Activated CD4-positive, alpha-beta memory T cell treated with anti-CD3 and anti-CD28 coated beads for 36 hours (primary cell): ENCODE measurements at places on chromosomes 13 and 19.
A peak's percentile ranks its signal among the peaks of the same experiment; 100 is the strongest.

DNA sequence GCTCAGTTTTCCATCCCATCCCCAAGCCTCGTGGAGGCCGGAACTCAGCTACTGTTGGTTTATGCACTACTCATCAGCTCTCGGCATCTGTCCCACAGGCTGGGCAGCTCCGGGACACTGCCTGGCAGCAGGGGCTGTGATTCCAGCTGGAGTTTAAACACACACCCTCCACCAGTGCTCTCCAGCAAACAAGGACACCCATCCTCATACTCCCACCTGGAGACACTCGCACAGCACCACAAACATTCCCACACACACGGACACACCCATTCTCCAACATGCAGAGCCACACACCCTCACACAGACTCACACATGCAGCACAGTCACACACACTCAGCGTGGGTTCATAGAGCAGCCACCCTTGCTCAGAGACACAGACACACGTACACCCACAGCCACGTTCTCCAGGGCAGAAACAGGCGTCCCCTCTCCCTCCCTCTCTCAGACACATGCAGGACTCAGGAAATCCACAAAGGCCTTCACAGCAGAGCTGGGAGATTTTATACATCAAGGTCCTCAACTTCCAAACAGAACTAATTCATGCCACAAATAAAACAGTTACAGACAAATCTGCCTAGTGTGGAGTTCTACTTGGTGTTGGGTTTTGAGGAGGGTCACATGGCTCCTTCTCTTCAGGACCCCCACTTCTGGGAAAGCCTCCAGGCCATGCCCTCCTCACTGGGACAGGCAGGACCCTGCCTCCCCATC is 785.4 kb downstream of the UQCRFS1 start:
- no peaks in the 10 kb centered on the region for H3K27me3 ChIP-seq
- no peak overlapping the region for H3K27ac ChIP-seq
- DNase-seq: no peak
- H3K36me3 ChIP-seq: no peaks in the 10 kb centered on the region
- H3K4me3 ChIP-seq: no peak overlapping the region

DNA sequence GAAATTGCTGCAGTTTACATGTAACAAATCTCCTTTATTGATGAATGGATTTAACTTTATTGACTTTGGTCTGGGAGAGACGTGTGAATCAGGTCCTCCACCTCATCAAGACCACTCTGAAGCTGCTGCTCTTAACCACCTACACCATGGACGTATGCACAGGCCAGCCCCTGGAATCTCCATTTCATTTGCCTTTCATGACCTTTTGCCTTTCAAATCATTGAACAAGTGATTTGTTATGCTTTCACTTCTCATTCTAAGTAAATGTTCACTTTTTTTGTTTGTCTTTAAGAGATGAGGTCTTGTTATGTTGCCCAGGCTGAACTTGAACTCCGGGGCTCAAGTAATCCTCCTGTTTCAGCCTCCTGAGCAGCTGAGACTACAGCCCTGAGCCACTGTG is 240.0 kb upstream of the SERP2 start:
- peaks cover 10% of the 10 kb centered on the region for H3K27me3 ChIP-seq
- DNase-seq: no peak
- no peak overlapping the region for H3K27ac ChIP-seq
- no peaks in the 10 kb centered on the region for H3K36me3 ChIP-seq
- peaks cover 3% of the 10 kb centered on the region for H3K4me1 ChIP-seq

GRCh38 chr13:91369441-91369831 is 21.9 kb downstream of the MIR17HG start:
- no peak overlapping the region for H3K4me3 ChIP-seq
- H3K36me3 ChIP-seq: no peaks in the 10 kb centered on the region
- peak; percentile 59 for DNase-seq
- H3K27ac ChIP-seq: no peak overlapping the region
- peaks cover 27% of the 10 kb centered on the region for H3K4me1 ChIP-seq

DNA sequence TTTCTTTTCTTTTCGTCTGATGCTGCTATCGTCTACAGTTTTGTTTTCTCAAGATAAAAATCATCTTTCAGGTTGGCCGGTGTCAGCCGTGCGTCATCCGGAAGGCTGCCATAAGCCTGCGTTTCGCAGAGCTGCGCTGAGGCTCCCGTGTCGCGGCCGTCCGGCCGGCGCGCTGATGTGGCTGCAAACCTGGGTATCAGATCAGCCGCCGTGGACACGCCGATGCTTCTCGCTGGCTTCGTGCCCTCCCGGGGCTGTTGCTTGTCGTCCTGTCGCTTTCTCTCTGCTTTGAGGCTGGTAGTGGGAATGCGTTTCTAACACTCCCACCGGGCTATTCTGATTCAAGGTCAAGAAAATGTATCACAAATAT is 45.9 kb upstream of the TFDP1 start:
- DNase-seq: no peak
- peaks cover 24% of the 10 kb centered on the region for H3K36me3 ChIP-seq
- peaks cover 2% of the 10 kb centered on the region for H3K4me1 ChIP-seq
- H3K27ac ChIP-seq: no peak overlapping the region
- no peaks in the 10 kb centered on the region for H3K27me3 ChIP-seq
- no peak overlapping the region for H3K4me3 ChIP-seq

DNA sequence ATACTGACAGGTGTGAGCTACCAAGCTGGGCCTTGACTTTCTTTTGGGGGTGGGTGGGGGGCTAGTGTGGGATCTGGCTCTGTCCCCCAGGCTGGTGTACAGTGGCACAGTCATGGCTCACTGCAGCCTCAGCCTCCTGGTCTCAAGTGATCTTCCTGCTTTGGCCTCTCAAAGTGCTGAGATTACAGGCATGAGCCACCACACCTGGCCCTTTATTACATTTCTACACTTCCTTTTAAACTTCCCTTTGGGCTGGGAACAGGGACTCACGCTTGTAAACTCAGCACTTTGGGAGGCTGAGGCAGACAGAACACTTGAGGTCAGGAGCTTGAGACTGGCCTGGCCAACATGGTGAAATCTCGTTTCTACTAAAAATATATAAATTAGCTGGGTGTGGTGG is 12.0 kb downstream of the FTL start:
- no peaks in the 10 kb centered on the region for H3K27me3 ChIP-seq
- H3K27ac ChIP-seq: no peak overlapping the region
- H3K36me3 ChIP-seq: peaks cover 21% of the 10 kb centered on the region

GRCh38 chr19:38911388-38912001 is 491 bp downstream of the CCER2 start:
- DNase-seq: no peak
- H3K27ac ChIP-seq: no peak overlapping the region
- peaks cover 9% of the 10 kb centered on the region for H3K4me1 ChIP-seq
- H3K27me3 ChIP-seq: no peaks in the 10 kb centered on the region

GRCh38 chr19:35249848-35250711 is 1.3 kb downstream of the LSR start:
- peaks cover 20% of the 10 kb centered on the region for H3K36me3 ChIP-seq
- H3K4me1 ChIP-seq: peaks cover 42% of the 10 kb centered on the region
- H3K27me3 ChIP-seq: peaks cover 1% of the 10 kb centered on the region
- H3K27ac ChIP-seq: peak overlapping the region; percentile 29

- DNase-seq: peak; percentile 74
- H3K4me3 ChIP-seq: peak overlapping the region; percentile 93
- H3K4me1 ChIP-seq: peaks cover 18% of the 10 kb centered on the region
- peaks cover 2% of the 10 kb centered on the region for H3K27me3 ChIP-seq
- peak overlapping the region; percentile 68 for H3K27ac ChIP-seq
These were observed 2.4 kb downstream of the GADD45B start for GRCh38 chr19:2478278-2478755.

- peaks cover 72% of the 10 kb centered on the region for H3K27me3 ChIP-seq
- peaks cover 9% of the 10 kb centered on the region for H3K36me3 ChIP-seq
- no peak overlapping the region for H3K4me3 ChIP-seq
- no peak for DNase-seq
- peaks cover 2% of the 10 kb centered on the region for H3K4me1 ChIP-seq
These were observed 10.8 kb downstream of the POU4F1 start for GRCh38 chr13:78592584-78592983.

DNA sequence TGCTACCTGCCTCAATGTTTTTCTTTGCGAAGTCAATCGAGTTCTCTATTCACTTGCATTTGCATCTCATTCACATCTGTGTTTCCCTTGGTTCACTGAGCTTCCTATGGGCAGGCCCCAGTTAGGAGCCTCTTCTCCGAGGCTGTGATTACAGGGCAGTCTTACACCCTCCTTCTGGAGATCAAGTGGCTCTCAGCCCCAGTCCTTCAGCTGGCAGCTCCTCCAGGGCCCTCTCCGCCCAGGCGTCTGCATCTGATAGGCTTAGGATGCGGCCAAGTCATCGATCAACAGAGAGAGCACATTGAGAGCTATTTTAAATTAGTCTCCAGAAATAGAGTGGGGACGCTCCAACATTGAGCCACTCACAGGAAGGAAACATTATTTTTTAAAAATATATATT is 44.2 kb downstream of the MBNL2 start:
- no peak for DNase-seq
- no peak overlapping the region for H3K27ac ChIP-seq
- peaks cover 8% of the 10 kb centered on the region for H3K36me3 ChIP-seq
- no peak overlapping the region for H3K4me3 ChIP-seq

DNA sequence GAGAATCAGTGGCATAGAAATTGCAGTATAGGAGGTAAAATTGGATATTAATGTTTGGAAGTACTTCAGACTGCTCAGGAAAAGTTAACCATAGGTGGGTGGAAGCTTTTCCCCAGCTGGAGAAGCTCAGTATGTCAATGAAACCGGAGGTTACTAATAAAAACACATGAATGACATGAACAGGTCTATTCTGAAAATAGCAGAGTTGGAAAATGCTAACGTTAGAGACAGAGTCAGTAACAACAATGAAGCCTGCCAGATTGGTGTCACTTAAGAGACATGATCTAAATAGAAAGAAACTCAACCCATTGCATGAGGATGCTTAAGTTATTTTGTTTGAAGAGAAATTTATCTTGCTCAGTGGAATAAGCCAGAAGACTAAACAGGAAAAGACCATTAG is 364.5 kb downstream of the DNAJC15 start:
- no peak overlapping the region for H3K27ac ChIP-seq
- H3K4me3 ChIP-seq: no peak overlapping the region
- H3K4me1 ChIP-seq: no peaks in the 10 kb centered on the region
- peaks cover 4% of the 10 kb centered on the region for H3K27me3 ChIP-seq

GRCh38 chr13:30151388-30151787 is 156.0 kb downstream of the KATNAL1 start:
- H3K4me3 ChIP-seq: no peak overlapping the region
- peaks cover 1% of the 10 kb centered on the region for H3K36me3 ChIP-seq
- peaks cover 83% of the 10 kb centered on the region for H3K4me1 ChIP-seq
- H3K27me3 ChIP-seq: no peaks in the 10 kb centered on the region

GRCh38 chr19:39150235-39150634 is 24.6 kb downstream of the PAK4 start:
- peaks cover 4% of the 10 kb centered on the region for H3K4me1 ChIP-seq
- no peaks in the 10 kb centered on the region for H3K27me3 ChIP-seq
- H3K4me3 ChIP-seq: no peak overlapping the region
- H3K27ac ChIP-seq: no peak overlapping the region
- no peak for DNase-seq
- peaks cover 5% of the 10 kb centered on the region for H3K36me3 ChIP-seq

DNA sequence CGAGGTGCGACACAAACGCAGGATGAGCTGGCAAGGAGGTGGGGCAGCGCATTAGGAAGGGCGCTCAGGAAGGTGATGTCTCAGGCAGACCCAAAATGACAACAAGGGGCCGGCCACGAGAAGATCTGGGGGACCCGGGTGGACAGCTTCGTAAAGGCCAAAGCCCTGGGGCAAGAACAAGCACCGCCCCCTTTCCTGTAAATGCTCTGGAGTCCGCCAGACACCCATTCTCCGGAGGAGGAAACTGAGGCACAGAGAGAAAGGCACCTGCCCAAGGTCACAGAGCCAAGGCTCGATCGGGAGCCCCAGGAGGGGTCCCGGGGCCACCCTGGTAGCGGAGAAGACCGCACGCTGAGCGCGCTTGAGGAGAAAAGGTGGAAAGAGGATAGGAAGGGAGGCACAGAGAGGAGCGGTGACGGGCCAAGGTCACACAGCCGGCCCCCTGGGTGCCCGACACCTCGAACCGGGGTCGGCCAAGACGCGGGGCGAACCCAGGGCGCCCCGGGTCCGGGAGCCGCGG is 571 bp downstream of the SAFB2 start:
- H3K27ac ChIP-seq: peak overlapping the region; percentile 92
- DNase-seq: peak; percentile 50
- peaks cover 67% of the 10 kb centered on the region for H3K36me3 ChIP-seq
- peaks cover 66% of the 10 kb centered on the region for H3K4me1 ChIP-seq
- peak overlapping the region; percentile 100 for H3K4me3 ChIP-seq

DNA sequence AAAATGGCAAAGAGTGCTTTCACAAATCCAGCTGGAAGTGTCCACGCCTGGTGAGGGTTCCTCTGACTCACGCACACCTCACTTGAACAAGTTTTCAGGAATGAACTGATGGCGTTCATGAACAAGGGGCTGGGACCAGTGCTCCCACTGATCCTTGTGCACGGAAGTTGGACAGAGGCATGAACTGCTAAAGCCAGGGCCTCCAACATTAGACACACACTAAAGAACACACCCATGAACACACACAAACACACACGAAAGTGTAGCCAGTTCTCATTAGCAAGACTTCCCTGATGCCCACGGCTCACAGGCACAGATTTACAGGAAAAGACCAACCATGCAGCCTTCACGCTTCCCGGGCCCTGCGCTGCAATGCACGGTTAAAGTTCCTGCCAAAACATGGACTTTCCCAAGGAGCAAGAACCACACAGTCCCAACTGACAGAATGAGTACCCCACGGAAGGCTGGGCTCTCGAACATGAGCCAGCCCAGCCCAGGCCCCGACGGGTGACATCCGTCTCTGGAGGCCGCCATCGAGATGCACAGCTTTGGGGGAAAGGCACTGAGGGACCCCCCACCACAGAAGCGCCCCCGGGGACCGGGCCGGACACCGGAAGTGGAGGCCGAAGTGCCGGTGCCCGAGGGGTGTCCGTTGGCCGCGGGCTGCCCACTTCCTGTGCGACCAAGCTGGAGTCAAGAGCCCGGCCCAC is 808 bp downstream of the DNMT1 start:
- H3K4me3 ChIP-seq: peak overlapping the region; percentile 98
- peak; percentile 28 for DNase-seq
- no peaks in the 10 kb centered on the region for H3K27me3 ChIP-seq
- peak overlapping the region; percentile 98 for H3K27ac ChIP-seq
- peaks cover 34% of the 10 kb centered on the region for H3K36me3 ChIP-seq

DNA sequence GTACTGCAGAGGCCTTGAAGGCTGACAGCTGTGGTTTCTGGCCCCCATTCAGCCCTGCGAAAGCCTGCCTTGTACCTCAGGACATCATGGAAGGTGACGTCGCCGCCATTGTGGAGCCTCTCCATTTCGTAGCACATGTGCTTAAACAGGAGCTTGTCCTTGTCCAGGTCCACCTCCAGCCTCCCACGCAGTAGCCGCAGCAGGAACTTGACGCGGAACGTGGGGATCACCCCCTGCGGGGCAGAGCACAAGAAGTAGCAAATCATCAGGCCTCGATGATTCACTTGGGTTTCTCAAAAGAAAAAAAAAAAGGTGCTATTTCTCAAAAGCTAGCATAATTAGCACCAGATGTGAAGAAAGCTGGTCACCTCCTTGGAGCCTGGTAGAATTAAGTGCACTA is 351.0 kb downstream of the NALCN start:
- no peak overlapping the region for H3K4me3 ChIP-seq
- no peaks in the 10 kb centered on the region for H3K36me3 ChIP-seq
- no peaks in the 10 kb centered on the region for H3K4me1 ChIP-seq
- H3K27ac ChIP-seq: no peak overlapping the region
- DNase-seq: no peak
